ENCODE measurements at places on chromosomes 1 and 21.
A peak's percentile ranks its signal among the peaks of the same experiment; 100 is the strongest.

- DNase-seq, result no peak
Observed at GRCh38 chr1:153515504-153516394, 20.0 kb downstream of the S100A6 start.

- peak; percentile 83 for DNase-seq
Observed at GRCh38 chr1:204493145-204493983, 1.2 kb downstream of the PIK3C2B start.

DNA sequence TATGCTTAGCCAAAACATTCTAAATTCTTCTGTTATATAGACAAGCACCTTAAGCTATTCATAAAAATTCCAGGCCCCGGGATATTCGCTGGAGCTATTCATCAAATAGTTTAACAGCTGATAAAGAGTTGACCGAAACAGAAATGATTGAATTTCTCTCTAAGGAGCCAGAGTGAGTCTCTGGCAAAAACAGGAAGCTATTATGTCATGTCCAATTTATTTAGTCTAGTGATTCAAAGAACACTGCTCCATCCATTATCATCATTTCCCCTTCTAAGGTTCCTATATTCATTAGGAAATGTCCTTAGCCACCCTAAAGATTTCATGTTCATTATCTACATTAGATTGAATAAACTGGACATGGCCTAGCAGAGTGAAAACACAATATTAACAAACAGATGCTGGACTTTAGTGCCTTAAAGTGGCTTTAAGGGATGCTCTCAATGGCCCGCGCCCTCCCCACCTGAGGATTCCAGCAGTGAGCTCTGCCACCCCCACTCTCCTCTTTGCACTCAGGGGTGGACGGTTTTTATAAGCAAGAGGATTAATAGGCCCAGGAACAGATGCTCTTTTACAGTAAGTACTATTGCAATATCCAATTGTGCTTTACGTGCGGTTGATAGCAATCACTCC, 122.1 kb upstream of the RGS1 start:
- no peak for DNase-seq

- no peak for DNase-seq
Observed at GRCh38 chr1:29811247-29811646, 574.9 kb downstream of the PTPRU start.

DNA sequence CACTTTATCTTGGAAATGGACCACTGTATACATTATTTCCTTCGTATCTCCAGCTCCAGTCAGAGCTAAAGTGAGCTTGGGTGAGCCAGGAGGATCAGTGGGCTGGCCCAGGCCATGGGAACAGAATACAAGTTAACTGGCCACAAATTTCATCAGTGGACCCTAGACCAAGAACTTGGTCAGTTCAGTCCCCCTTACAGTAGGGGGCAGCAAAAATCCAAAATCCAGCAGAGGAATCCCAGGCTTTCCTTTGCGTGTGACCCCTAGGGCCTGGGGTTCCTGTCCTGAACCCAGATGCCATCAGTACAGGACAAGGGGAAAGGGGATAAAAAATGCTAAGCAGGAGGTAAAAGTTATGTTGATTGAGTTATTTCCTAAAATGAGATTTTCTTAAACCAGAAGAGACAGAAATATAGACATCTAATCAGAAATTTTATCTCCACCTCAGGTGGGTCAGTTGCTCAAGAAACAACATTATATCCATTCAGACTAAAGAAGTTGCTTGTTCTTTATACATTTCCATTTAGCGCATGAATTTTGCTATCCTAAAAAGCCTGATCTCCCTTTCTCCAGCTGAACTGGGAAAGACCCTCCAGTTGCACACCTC, 24.1 kb upstream of the LCE5A start:
- no peak for DNase-seq

DNA sequence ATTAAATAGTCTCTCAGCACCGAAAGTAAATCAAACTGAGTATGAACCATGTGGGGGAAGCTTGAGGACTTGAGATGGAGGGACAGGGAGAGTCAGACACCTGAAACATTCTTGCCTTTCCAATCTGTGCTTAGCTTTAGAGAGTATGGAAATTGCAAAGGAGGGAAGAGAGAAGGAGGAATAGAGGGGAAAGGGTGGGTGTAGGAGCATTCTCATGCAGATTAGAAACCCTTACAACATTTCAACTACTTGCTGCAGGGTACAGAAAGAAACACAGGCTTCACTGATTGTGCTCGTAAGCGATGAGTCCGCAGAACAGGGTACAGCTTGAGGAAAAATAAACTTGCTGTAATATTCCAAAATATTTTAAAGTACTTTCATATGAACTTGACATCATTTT, 73.8 kb downstream of the NIBAN1 start:
- DNase-seq, result no peak

GRCh38 chr1:214012418-214012817, 24.6 kb downstream of the PROX1 start:
- DNase-seq, result no peak

GRCh38 chr1:168091720-168092550, 44.8 kb downstream of the GPR161 start:
- DNase-seq, result no peak

- no peak for DNase-seq
Observed at GRCh38 chr1:95098196-95098595, 19.0 kb upstream of the TLCD4 start.

Data from fibroblast of the conjunctiva (primary cell).